ENCODE measurements at places on chromosomes 1 and 21.

DNA sequence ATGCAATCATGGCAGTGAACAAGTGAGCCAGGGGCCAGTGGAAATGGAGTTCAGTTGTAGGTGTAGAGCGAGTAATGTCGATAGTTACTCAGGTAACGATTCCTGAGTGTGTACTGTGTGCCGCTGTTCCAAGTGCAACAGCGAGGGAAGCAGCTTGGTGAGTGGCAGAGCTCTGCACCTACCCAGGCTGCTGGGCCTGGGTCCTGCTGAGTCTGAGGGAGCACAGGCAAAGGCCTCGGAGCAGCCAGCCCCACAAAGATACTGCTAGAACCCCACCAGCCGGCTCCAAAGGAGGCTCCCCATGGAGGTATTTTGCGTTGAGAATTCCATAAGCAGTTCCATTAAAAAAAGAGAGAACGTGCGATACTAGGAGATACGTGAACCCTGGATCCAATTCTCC lies 23.2 kb downstream of the PARP1 start:
- no peak for DNase-seq

- DNase-seq: no peak
Observed at GRCh38 chr1:203300441-203301330, 4.6 kb upstream of the BTG2 start.

DNA sequence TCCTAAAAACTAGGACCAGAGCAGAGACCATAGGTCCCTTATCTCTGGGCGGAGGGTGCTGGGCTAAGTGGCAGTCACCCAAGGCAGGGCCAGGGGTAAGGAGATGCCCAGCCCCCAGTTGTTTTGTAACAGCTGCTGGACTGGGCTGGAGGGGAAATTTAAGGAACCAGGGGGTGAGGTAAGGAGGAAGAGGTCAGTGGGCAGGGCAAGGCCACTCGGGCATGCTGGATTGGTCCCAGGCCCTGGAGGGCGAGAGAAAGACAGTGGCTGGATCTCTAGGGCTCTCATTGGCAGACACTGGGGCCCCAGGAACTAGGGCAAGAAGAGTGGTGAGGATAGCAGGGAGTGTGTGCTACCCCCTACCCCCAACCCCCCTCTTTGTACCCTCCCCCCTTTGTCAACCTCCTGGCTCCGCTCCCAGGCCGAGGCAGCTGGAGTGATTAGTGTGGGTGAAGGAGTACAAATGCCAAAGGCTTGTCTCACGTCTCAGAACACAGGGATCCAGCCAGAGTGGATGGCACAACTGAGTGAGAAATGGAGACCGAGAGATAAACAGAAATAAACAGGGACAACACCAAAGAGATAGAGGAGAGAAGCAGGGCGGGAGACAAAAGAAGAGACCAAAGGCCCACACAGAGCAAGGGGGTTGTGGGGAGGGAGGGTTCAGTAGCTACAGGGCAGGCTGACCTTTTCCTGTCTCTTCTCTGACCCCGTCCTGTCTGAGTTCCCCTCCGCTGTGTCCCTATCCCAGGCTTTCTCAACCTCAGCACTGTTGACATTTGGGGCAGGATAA lies 20.5 kb upstream of the THRAP3 start:
- peak; percentile 29 for DNase-seq

- no peak for DNase-seq
Observed at GRCh38 chr1:66210635-66211244, 323.2 kb upstream of the SGIP1 start.

DNA sequence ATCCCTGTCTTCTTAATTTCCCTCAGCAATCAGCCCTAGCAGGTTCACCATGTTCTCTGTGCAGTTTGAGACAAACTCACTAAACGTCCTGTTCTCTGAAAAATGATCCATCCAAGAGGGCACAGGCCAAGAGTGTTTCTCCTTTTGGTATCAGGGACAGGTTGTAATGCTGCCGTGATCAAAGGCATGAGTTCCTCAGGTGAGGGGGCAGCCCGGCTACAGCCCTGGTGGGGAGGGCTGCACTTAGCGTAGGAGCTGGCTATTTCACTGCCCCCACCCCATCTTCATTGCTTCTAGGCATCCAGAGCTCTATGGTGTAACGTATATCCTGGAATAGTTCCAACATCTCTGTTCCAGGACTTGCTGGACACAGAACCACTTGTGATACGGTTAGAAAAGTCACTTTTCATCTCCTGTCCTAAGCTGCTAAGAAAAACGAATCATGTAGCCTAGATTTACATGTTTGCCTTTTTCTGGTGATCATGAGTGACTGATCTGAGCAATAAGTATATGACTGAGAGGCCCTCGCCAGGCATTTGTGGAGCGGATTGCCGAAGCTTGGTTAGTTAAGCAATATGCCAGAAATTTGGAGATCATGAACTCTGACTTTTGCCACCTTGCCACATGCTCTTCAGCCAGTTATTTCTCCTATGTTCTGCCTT lies 41.1 kb upstream of the SRP9 start:
- DNase-seq: no peak

DNA sequence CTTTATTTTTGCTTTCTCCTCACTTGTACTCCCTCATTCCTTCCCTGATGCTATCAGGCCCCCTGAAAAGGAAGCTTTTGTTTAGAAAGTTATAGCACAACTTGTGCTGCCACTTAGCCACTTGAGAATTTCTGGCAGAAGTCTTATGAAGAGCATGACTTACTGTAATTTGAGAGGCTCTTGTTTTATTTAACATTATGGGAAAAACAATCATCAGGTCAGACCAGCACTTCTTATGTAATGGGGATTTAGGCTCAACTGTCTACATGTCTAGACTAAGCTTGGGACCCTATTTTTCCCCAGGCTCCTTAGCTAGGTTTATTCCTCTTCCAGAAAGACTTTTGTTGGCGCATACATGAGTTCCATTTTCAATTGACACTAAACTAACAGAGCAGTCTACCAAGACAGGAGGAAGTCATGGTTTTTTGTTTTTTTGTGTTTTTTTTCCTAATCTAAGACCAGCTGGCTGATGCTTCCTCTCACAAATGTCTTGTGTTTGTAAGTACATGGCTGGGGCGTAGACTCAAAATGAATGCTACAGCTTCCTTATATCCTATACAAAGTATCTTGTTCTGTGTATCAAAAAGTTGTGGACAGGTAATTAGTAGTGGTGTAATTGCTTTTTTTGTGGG lies 31.5 kb downstream of the TNFSF4 start:
- DNase-seq: no peak

DNA sequence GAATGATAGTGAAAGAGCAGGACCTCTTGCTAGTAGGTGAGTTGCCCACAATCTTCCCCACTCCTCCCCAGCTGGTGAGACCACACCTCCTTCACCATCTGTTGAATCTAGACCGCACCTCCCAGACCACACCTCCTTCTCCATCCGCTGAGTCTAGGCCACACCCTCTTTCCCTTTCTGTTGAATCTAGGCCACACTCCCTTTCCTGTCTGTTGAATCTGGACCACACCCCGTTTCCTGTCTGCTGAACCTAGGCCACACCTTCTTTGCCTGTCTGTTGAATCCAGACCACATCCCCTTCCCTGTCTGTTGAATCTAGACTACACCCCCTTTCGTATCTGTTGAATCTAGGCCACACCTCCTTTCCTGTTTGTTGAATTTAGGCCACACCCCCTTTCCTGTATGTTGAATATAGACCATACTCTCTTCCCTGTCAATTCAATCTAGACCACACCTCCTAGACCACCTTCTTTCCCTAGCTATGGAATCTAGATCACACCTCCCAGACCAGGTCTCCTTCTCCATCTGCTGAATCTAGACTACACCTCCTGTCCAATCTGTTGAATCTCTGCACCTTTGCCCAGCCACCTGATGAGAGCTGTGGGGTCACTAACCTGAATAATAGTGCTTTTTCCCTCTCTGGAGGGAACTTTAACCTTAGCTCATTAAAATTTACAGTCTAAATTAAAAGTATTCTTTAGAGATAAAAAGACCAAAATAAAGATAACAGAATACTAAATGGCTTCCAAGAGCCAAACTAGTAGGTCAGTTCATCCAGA lies 116.3 kb downstream of the DAB1 start:
- no peak for DNase-seq

Measured in anterior cingulate cortex (tissue), 58 donors.